Stimulated activated CD8-positive, alpha-beta memory T cell treated with anti-CD3 and anti-CD28 coated beads, Interleukin-4, amount 100 ng/mL, for 1 hour (primary cell): ENCODE measurements at places on chromosomes 16 and 17.

GRCh38 chr16:69064764-69065313, 40.6 kb upstream of the HAS3 start:
- no peak for DNase-seq

- no peak for DNase-seq
Measured at GRCh38 chr16:74505011-74505410, 83.7 kb upstream of the CLEC18B start.

- no peak for DNase-seq
Measured at GRCh38 chr16:88768071-88768783, 16.8 kb downstream of the PIEZO1 start.

- no peak for DNase-seq
Measured at GRCh38 chr16:11726008-11726407, 16.6 kb downstream of the TXNDC11 start.
